D721Med (cell line): ENCODE measurements at places on chromosomes 6 and 20.
A peak's percentile ranks its signal among the peaks of the same experiment; 100 is the strongest.

DNA sequence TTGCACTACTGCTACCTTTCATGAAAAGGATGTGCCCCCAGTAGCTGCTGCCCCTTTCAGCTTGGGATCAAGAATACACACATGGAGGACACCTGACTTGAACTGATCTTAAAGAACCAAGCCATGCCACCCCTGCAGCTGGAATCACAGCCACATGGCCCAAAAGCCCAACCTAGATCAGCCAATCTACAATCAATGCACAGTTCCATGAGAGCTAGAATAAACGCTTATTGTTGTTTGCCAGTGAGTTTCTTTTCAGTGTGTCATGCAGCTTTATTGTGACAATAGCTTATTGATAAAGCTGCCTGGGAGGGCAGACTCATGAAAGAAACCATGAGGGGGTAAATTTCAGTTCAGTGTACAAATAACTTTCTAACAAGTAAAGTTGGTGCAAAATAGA lies 397.7 kb downstream of the PTPRT start:
- no peak for DNase-seq

DNA sequence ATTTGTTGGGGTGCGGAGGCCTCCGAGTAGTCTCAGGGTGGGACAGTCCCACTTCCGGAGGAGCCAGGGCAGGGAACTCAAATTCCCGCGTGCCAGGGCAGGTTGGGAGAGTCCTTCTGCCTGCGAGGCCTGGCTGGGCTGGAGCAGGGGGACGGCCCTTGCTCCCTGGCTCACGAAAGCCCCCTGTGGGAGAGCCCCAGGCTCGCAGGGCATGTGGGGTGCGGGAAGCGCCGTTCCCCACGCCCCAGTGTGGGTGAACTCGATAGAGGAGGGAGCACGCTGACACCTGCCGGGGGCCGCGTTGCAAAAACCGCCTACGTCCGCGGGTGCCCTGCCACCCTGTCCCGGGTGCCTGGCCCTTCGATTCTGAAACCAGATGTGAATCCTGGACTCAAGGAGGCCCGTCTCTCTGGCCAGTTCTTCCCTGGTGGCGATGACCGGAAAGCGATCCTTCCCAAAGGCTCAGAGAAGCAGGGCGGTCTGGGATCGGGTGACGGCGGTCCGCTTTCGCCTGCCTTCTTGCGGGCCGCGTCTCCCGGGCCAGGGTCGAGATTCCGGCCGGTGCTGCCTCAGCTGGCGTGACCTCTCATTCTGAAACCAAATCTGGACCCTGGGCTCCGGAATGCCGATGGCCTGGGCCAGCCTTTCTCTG lies 1846.5 kb upstream of the DEFB115 start:
- DNase-seq = no peak

DNA sequence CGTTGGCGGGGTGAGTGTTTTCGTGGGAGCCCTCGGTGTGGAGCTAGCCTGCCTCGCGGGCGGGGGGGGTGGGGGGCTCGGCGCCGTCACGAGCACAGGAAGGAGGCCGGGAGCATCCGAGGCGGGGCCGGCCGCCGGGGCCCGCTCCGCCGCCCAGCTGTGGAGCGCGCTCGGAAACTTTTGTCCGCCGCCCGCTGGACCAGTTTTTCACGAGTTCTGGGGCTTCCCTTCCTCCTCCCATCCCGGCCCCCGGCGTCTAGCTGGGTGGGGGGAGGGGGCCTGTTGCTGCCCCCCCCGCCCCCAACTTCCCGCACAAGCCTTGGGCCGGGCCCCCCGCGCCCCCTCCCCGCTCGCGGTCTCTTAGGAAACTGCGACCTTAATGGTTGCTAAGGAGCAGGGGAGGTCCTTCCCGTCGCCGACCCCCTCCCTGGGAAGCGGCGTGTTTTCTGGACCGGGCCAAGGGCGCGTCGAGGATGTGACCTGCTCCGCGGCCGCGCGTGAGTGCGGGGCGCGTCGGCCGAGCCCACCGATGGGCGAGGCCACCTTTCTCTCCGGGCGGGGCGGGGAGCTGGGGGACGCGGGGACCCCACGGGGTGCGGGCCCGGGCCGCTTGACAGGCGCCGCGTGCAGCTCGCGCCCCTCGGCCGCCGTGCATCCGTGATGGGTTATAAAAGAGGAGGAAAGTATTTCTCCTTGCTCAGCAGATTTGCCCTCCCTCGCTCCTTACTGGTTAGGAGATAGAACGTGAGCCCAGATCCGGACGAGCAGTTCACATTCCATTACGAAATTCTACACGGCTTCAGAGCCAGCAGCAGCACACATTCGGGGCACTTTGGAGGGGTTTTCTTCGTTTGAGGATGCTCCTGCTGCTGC lies 1.4 kb downstream of the RREB1 start:
- DNase-seq = no peak

DNA sequence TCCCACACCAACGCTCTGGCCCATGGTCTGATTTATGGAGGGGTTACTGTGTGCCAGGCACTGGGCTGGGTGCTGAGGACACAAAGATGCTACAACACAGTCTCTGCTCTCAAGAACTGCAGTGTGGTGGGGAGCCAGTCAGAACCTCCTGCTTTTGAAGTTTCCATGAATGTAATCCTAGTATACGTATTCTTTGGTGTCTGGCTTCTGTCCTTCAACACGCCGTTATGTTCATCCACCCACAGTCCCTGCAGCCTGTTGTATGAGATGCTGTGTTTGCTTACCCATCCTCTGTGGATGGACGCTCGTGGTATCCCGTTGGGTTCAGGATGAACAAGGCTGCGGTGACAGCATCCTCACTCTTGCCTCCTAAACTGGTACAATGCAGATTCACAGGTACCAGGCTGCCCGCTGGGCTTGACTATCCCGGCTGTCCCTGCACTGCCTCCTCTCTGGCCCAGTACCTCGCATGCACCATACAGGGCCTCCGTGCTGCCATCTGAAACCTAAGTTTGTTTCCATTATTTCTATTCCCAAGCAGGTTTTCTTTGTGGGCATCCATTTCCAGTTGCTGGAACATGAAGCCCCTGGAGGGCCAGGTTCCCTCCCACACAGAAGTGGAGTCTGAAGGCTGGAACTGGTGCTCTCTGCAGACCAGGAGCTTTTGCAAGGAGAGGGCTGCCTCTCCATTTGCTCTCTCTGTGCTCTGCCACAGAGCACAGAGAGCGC lies 364.5 kb downstream of the ZFAND3 start:
- DNase-seq = no peak

DNA sequence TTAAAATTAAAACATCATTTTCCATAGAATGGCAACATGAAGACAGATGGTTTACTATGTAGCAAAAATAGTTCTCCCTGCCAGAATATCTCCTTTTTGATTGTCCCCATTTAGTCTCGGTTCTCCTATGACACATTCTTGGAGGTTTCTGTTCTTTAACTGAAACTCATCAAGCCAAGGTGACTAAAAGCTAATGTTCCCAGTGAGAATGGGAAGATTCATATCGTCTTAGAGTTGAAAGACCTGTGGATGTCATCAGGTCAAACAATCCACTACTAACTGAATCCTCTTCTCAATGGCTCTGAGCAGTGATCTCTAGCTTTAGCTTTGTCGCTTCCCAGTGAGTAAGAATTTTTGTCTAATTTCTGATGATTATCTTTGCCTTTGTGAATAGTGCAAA lies 1.3 kb upstream of the DOK5 start:
- DNase-seq = no peak

- peak; percentile 84 for DNase-seq
Observed at GRCh38 chr6:43667245-43668150, 20.1 kb downstream of the MRPS18A start.

- DNase-seq = no peak
Observed at GRCh38 chr6:52254731-52255378, 10.6 kb upstream of the IL17F start.

DNA sequence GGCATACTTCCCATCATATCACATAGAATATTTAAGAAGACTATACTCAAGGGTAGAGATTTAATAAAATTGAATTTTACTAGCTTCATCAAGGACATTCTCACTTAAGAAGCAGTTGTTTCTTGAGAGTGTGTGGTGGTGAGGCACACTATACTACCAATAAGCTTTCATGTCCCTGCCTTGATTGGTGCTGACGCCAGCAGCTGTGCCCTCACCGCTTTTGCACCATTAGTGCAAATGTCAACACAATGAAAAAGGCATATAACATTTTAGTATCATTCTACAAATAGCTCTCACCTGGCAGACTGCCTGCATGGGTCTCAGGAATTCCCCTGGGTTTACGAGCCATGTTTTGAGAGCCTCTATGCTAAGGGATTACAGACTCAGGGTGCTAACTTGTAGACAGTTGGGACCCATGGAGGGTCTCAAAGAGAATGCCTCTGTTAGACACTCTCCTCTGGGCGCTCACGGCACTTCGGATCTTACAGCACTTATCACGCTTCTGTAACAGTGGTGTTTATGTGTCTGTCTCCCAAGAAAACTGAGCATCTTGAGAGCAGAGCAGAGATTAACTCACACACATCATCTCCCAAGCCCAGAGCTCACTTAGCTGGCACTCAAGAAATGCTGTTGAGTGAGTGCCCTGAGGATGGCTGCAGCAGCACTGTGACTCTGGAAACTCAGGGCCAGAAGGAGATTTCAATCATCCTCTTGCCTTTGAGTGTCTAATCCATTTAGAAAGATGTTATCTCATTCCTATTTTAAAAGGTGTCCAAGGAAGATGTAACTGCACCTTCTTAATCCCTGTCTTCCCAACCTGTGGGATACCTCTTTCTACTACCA lies 143.3 kb upstream of the GPR6 start:
- DNase-seq = no peak

DNA sequence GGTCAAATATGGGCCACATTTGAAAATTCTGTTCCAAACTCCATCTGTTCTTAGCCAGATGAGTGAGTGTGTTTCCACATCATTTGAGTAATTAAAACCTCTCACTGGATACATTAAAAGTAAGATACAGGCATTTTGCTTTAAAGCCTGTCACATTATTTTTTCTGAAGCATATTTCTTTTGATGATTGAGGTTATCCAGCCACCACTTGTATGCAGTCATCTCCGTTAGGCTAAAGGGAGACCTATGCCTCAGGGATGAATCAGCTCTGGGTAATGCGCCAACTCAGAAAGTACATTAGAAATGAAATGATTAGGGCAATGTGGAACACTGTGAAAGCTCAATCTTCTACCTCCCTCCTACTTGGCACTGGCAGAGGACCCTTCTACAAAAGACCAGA lies 90.7 kb downstream of the SNAP25 start:
- DNase-seq = no peak

DNA sequence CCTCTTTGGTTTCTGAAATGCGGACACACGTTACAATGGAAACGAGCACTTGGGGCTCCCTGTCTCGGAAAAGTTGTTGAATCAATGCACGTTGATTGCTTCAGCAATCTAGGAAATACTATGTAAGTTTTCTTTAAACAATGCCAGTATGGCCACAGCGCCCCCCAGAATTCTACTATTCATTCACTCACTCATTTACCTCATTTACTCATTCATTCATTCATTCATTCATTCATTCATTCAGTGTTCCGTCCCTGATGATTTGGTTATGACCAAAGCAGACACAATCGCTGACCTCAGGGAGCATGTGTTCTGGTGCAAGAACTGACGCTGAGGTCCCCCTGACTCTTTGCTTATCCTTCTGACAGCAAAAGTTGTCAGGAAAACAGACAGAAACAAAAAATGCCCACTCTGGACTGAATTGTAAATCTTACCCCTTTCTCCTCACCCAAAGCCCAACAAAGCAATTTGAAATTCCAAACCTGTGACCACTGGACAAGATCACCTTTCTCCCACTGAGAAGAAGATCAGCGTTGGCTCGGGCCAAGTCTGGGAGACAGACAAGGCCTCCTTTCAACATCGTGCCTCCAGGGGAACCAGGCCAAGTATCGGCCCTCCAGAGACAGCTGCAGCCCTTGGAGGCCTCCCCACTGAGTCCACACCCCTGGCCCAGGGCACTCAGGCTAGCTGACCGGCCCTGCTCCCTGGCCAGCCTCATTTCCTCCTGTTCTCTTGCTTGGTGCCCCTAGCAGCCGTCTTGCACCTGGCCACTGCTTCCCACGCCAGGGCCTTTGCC lies 15.0 kb upstream of the PMEPA1 start:
- DNase-seq = no peak

DNA sequence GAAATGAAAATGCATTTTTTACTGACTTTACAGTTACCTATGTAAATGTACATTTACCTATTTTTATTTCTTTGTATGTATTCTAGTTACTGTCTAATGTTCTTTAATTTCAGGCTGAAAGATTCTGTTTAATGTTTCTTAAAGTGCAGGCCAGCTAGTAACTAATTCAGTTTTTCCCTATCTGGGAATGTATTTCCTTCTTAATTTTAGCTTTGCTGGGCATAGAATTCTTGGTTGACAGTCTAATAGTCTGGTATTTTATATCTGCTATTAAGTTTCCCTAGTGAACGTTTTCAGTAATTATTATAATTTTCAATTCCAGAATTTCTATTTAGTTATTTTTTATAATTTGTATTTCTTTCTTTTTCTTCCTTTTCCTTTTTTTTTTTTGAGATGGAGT lies 186.0 kb upstream of the NOX3 start:
- DNase-seq = no peak

GRCh38 chr20:14264869-14265268 lies 72.5 kb downstream of the FLRT3 start:
- DNase-seq = no peak

DNA sequence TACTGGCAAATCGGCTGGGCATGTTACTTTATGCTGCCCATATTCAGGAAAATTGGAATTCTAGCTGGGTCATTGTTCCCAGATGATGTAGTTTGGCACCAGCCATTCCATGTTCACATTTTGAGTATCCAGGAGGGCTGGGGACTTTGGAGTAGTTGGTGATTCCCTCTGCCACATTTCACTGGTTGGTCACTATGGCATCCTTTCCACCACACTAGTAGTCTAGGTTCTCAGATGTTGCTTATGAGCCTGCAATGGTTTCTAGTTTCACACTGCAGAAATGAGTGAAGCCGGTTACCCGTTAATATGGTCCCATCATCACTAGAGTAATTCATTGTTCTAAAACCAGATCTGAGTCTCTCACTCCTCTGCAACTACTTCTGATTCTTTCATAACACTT lies 4.6 kb downstream of the PTPN1 start:
- DNase-seq = no peak

GRCh38 chr6:35177596-35177995 lies 36.2 kb upstream of the SCUBE3 start:
- DNase-seq = no peak

DNA sequence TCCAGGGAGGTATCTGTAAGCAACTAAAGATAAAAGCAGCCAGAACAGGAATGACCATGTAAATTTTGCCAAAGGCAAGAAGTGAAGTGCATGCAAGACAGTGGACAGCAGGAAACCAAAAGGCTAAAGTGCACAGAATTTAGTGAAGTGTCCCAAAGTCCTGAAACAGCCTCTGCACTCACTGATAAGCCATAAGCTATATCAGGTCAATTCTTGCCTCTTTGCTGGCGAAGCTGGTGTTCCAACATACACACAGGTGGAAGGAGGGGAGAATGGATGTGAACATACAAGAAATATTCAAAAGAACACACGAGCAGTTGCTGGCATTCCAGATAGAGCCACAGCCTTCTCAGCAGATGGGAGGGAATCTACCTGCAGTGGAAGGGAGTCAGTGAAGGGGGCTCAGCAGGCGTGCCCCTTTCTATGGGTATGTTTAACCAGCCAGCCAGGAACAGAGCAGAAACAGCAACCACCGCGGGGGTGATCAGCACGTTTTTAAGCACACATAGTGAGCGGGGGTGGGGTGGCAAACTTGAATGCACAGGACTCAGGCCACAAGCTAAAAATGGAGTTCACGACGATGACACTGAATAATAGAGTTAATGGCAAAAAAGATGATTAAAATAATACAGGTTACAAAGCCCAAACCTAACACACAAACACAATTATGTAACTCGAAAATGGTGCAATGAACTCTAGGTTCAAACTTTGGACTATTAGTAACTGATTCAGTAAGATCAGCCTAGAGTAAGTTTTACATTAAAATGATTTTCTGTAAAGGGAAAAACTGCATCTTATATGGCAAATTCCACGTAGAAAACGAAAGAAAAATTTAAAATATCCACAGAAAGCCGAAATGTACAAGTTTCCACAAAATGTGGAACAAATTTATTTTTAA lies 1.2 kb downstream of the ECI2 start:
- no peak for DNase-seq
